ENCODE measurements at places on chromosomes 3 and 15.
A peak's percentile ranks its signal among the peaks of the same experiment; 100 is the strongest.

GRCh38 chr3:195151402-195151801 is 119.6 kb downstream of the XXYLT1 start:
- no peak for DNase-seq

DNA sequence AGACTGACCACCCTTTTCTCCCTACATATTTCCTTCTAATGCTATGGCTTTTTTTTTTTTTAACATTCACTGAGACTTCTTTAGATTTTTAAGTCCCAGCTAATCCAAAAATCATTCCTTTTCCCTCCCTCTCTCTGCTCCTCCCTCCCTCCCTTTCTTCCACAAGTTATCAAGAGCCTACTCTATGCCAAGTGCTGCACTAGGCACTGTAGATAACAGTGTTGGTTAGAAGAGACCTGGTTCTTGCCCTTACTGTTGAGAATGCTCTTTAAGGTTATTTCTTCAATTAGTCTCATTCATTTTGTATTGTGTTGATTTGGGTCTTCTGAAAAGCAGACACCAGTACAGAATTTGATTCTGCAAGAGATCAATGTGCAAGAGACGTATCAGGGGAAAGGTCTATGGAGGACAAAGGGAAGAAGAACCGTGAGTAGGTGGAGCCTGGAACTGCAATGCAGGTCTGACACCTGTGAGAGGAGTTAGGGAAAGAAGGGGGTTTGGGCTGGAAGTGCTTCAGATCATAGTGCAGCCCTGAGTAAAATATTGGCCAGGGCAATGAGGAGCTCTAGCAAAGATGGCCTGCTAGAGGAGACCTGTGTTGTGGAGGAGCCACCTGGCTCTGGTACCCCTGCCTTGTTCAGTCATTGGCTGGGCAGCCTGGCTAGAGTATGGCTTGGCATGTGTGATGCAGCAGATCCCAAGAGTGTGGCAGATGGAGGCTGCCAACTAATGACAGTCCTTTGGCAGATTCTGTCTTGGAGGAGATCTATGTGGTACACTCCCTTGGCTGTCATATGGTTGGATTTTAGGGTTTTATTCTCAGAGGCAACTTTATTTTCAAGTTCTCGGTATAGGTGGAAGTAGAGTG is 9.7 kb upstream of the PCOLCE2 start:
- no peak for DNase-seq

DNA sequence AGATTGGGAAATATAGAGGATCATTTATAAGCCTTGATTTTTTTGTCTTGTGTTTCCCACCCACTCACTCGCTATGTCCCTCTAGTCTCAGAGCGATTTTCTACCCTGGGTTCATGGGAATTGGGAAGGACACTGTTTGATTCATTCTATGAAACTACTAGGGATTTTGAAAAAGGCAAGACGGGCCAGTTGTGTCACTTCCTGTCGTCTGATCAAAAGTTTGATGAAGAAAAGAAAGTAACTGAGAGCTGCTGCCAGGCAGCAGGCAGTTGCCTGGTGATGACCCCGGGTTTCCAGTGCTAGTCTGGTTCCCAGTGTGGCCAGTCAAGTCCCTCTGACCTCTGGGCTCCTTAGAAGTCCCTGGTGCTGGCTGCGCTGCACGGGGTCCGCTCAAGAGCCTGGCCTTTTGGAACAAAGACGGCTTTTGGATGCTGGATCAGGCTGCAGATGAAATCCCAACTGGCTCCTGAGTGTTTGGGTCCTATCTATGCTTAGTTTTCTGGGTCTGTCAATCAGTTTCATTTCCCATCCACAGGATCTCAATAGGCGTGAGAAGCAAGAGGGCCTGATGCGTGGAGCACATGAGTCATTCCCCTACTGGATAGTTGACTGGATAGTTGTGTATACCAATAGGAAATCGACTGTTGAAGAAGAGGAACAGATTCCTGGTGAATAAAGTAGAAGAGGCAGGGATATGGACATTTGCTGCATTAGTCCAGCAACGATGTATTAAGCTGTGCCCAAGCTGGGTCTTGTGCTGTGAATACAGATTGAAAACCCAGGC is 89.7 kb downstream of the EEFSEC start:
- DNase-seq = no peak

GRCh38 chr3:180563406-180563805 is 38.6 kb upstream of the TTC14 start:
- no peak for DNase-seq

DNA sequence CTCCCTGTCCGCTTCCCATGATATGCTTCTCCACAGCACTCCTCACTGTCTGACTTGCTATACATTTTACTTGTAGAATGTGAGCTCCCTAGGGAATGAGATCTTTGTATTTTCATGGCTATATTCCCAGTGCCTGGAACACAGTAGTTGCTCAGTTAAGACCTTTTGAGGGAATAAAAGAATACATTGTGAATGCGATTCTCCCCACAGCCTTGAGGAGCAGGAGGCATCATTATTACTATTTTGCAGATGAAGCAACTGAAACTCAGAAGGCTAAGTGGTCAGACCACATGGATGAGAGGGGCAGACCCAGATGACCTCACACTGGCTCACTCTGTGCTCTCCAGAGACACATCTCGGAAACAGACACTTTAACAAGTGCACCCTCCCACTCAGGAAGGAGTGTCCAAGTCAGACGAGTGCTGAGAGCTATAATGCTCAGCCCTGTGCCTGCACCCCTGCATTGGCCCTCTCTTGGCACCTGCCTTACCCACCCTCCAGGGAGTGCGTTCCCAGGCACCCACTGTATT is 46.8 kb downstream of the SST start:
- DNase-seq = no peak

DNA sequence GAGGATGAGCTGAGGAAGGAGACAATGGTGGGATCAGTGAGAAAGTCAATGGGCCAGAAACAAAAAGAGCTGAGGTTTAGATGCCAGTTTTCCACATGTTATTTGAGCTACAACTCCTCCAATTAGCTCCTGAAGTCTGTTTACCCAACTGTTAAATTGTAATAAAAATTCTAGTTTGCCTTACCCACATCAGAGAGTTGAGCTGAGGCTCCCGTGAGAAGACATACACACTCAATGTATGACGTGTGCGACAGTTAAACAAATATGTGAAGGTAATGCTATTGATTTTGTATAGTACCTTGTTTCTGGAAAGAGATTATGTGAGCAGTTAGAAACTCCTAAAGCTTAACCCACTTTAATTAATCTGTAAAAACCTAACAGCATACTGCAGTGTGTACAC is 318.1 kb upstream of the GRM7 start:
- DNase-seq = no peak

GRCh38 chr3:168051531-168052471 is 43.9 kb downstream of the GOLIM4 start:
- peak; percentile 41 for DNase-seq

GRCh38 chr3:190175490-190175889 is 54.8 kb upstream of the P3H2 start:
- no peak for DNase-seq

GRCh38 chr15:91491101-91491950 is 362.2 kb upstream of the SLCO3A1 start:
- DNase-seq = no peak

DNA sequence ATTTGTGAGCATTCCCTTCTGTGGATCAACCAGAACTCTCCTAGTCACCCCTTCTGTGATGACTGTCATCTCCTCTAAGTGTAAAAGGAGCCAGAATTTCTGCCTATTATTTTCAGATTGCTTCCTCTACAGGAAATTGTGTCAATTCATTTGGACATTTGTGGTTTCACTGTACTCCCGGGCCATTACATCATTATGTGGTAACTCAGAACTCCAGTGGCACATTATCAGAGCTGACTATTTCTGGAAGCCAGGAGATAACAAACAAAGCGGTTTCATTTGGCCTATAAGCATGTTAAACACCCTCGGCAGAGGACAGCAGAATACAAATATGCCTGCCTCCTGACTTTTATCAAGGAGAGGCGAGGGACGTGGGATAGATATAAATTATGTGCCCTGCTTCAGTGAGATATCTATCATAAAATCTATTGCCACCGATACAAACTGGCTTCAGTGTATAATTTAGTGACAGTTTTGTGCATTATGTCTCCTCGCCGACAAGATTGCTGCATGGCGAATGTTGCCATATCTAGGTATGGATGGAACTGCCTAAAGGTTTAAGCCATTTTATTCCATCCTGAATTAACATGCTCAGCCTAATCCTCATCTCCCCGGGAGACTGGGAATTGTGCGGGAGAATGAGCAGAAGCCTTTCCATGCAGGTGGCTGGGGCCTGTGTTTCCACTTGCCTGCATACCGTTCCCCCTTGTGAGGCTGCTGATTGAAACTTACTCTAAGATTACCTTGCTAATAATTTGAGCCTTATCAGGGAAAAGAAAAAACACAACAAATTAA is 193.4 kb upstream of the SEMA6D start:
- DNase-seq = no peak

GRCh38 chr3:56833536-56833935 is 31.8 kb upstream of the ARHGEF3 start:
- DNase-seq = no peak

DNA sequence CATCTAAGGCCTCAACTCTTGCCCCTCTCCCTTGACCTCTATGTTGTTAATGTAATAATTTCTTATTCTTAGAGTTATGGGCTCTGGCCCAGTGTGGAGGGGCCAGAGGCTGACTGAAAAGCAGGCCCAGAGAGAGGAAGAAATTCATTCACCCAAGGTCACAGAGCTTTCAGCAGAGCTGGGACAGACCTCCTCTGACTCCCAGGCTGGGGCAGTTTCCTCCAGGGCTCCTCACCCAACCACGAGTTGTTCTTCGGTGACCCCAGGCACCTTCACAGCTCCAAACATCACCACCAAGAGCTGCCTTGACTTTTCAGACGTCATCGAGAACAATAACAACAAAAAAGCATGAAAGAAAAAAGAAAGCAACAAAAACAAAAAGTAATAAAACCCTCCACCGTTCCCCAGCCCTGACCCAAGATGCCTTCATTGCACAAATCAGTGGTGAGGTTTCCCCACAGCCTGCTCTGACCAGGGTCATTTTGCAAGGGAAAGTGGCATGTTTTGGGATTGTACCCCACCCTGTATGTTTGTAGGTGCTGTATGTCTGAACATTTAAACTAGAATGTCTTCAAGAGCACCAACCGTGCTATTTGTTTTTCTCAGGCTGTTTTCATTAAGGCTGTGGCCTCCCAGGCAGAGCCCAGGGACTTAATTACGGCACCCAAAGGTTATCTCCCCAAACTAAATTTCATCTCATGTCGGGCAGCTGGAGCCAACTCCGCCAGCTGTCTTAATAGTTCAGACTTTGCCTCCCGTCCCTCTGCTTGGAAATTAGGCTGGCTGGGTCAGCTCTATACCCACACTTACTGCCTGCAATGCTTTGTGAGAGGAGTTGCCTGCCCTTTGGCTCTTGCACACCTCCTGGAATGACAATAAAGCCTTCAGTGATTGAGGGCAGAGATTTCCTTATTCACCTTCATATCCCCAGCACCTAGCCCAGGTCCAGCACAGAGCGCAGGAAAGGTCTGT is 173.8 kb downstream of the RPLP1 start:
- no peak for DNase-seq

- no peak for DNase-seq
These were observed 75.5 kb downstream of the SPATA16 start for GRCh38 chr3:173065543-173065981.

DNA sequence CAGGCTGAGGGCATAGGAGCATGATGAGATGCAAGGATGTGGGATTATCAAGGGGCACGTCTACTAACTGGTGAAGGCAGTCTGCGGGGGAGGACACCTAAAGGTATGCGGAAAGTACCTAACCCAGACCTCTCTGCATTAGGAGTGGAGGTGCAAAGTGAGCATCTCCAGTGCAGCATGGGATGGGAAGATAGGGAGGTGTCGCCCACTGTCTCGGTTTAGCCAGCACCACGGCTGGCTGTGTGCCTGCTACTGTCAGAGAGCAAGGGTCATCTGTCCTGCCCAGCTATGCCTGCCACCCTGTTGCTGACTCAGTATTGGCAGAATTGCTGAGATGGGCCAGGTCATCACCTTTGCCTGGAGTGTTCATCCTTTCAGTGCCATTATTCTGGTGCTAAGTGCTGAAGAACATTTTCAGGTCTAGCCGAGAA is 40.1 kb downstream of the OXNAD1 start:
- no peak for DNase-seq

GRCh38 chr3:36447061-36447460 is 66.8 kb downstream of the STAC start:
- DNase-seq = no peak

- DNase-seq = no peak
These were observed 83.6 kb downstream of the HMG20A start for GRCh38 chr15:77504306-77504705.
